ENCODE measurements at places on chromosomes 3 and 15. TPM values are rescaled to one million over a fixed set of nuclear protein-coding genes. Genes with fewer than 3 reads are reported as not detected.

DNA sequence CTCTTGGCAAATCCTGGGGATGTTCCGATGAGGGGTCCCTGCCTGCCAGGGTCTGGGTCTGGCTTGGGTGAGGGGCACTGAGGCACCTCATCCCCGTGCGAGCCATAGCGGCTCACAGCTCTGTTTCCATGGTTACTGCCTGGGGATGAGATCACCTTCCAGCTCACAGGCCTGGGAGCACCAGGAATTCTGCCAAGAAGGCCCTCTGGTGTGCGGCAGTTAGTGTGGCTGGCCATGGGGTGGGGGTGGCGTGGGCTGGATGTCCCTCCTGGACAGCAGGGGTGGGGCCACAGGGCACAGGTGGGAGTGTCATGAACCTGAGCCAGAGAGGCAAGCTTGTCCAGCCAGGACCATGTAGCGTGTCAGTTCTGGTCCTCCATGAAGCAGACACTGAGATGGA lies 22.1 kb upstream of the PRR23E start:
- no peak for DNase-seq

- DNase-seq: peak; percentile 84
These were observed 30.6 kb upstream of the ABHD2 start for GRCh38 chr15:89057506-89058133.

- DNase-seq: no peak
These were observed 100.0 kb downstream of the MAGI1 start for GRCh38 chr3:65938676-65939075.

- DNase-seq: peak; percentile 21
These were observed at the start of gene GRAMD2A for GRCh38 chr15:72197460-72198355. Gene GRAMD2A, minus strand, starts transcription at chr15:72197787.

- DNase-seq: no peak
These were observed 53.4 kb upstream of the LRIG1 start for GRCh38 chr3:66554178-66554577.

- DNase-seq: no peak
These were observed 1.0 kb downstream of the CPNE9 start for GRCh38 chr3:9704347-9705322.

- DNase-seq: no peak
These were observed 1.7 kb upstream of the IFT57 start for GRCh38 chr3:108223928-108224327.

GRCh38 chr3:15797642-15798303 lies at the start of gene ANKRD28:
Gene ANKRD28, minus strand, starts transcription at chr3:15797979. Its CDS starts 1,458 bp downstream, at chr3:15796521.
- DNase-seq: no peak

- DNase-seq: peak; percentile 21
These were observed 17.4 kb downstream of the LRIG1 start for GRCh38 chr3:66483409-66483906.

SLC2A2 gene
- not detected for total RNA-seq

ROPN1 gene
- total RNA-seq: not detected

DYNLT2B gene
- total RNA-seq: 6.8 TPM

ELL3 gene
- total RNA-seq: 1.0 TPM

LZTFL1 gene
- total RNA-seq: 7.5 TPM

MAGEL2 gene
- not detected for total RNA-seq
